ENCODE measurements at places on chromosomes 6 and 20.

- DNase-seq, result no peak
Measured at GRCh38 chr6:135438907-135439535, 58.5 kb downstream of the AHI1 start.

DNA sequence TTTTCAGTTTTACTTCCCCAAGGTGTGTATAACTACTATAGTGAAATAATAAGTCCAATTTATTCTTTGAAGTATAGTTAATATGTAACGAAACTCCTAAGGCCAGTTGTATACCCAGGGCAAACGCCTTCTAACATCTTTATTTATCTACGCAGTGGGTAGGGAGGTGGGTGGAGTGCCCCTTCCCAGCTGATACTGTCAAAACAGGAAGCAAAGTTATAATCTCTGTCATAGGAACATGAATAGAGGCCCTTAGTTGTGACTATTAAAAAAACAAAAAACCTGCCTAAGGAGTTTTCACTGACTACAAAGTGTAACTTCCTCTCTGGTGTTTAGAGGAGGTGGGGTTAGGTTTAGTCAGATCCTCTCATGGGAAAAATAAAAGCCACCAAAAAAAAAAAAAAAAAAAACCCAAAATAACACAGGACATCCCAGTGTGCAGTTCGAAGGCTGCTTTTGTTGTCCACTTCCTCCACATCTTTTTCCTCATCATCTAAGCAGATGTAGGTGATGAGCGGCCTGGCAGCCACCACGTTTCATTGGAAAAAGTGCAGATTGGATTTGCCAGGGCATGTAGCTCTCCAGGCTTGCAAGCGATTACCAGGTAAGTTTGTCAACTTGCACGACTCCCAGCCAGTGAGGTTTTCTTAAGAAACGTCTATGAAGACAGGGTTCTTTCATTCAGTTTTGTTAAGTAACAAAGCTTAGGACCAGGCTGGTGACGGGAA is 58.7 kb downstream of the UTRN start:
- DNase-seq, result no peak

GRCh38 chr20:49247792-49248191 is 28.6 kb downstream of the DDX27 start:
- no peak for DNase-seq

- no peak for DNase-seq
Measured at GRCh38 chr20:10961651-10962288, 288.0 kb upstream of the JAG1 start.

DNA sequence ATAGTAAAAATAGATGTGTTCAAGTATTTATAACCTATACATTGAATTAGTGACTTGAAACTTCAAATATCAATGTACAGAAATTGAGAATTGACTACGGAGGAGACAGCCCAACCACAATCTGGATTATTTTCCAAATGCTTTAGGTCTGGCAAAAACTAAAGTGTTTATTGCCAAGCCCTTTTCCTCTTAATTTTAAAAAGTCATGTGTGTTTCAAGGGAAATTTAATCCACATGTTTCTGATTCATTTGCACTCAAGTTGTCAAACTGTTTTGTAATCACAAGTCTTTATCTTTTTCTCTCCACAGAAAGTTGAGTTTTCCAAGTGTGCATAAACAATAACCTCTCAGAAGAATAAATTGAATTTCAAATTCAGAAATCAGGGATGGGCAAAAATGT is 350.8 kb upstream of the RSPO3 start:
- DNase-seq, result no peak

Measured in osteocyte (in vitro differentiated cells).